Hepatocyte (in vitro differentiated cells): ENCODE measurements at places on chromosomes 1 and 21. TPM values are rescaled to one million over a fixed set of nuclear protein-coding genes. Genes with fewer than 3 reads are reported as not detected.

DNA sequence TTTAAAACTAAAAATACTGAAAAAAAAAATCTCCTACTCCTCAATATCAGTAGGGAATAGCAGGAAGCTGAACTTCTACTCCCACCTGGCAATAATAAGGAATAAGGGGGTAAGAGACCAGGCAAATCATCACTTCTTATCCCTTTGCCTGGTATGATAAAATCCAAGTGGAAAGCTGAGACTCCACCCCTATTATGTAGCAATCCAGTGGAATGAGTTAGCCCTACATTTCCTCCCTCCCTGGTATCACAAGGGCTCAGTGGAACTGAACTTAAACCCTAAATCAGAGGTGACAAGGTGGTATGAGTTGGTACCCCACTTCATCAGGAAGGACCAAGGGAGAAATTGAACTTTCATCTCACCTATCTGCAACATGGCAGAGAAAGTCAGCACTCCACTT, 25.7 kb downstream of the TRIM33 start:
- DNase-seq = no peak

DNA sequence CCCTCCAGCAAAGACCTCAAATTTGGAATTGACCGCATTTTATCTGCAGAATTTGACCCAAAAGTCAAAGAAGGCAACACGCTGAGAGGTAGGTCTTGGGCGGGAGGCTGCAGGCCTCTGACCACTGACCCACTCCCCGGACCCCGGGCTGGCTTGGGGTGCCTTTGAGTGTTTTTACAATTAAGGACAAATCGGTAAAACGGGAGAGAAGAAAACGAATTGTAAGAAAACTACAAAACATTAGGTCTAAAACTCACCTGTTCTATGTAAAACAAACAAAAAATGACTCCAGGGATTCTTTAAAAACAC, 1.1 kb downstream of the HLX start:
- DNase-seq = no peak

GRCh38 chr1:98143403-98143802, 222.6 kb upstream of the DPYD start:
- no peak for DNase-seq

DNA sequence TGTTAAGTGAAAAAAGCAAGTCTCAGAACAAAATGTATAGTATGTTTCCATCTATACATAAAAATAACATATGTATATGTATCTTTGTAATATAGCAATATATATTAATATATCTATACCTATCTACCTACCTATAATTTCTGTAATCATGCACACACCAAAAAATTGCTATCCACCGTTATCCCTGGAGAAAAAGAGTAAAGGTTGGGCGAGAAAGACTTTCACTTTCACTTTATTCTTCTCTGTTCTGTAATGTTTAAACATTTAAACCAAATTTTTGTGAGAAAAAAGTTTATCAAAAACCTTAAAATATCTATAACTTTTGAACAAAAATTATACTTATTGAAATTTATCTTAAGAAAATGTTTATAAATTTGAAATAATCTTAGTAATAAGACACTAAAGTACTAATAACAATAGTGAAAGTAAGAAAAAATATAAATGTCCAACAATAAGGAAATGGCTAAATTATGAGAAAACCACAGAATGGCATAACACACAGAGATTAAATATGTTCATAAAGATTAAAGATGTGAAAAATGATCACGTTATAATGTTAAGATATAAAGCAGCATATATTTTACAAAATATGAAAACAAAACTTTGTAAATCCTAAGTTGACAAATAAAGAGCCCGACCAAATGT, 74.0 kb upstream of the LRRC53 start:
- DNase-seq = no peak

DNA sequence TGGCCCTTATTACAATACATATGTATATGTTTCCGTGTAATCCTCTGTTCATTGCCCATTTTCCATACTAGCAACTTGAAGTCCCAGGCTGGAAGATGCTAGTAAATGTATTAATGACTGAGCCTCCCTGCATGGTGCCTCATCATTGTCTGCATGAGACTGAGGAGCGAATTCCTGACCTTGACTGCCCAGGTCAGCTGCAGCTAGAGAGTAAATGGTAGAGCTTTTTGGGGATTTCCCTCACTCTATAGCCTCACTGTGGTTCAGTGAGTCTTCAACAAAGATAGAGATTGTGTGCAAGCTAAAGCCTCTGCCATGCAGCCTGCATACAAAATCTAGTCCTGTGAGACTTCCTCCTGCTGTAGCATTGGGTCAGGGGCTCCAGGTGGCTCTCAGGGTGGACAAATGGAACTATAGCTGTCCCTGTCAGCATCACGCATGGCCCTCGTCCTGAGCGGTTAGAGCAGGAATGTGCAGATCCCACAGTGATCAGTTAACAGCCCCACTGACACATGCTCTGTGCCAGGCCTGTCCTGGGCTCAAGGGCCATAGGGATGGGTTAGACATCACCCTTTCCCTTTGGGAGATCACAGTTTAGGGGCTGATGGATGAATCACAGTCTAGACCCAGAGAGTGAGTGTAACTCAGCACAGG, 741.7 kb downstream of the MATN1 start:
- DNase-seq = no peak

DNA sequence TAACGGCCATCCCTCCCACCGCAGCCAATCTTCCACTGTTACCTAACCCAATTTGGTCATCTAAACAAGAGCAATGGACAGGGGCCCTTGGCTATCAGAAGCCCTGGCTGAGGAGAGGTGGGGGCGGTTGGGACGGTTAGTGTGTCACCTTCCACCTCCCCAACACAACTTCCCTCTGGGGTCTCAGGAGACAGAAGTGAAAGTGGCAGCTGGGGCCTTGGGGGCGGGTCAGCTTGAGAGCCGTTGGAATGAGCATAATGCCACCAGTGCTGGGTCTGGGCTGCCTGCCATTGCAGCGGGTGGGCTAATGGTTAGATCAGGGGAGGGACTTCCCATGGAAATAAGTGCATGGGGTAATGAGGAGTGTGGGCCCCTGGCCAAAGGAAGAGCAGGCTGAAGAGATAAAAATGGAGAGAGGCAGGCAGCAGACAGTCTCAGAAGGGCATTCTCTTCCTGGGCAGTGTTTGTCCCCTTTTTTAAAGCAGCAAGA, 7.9 kb downstream of the MEF2D start:
- DNase-seq = no peak

DNASE2B gene
- total RNA-seq = 0.68 TPM in 1 of 2 replicates, not detected in the other

GPR161 gene
- total RNA-seq = 13.6 and 15.9 TPM in 2 replicates
